LNCaP clone FGC (cell line): ENCODE measurements at places on chromosomes 5 and 9.

- DNase-seq, result no peak
Observed at GRCh38 chr9:124084087-124084486, 72.5 kb downstream of the LHX2 start.

GRCh38 chr9:119435076-119435475 is 65.8 kb upstream of the BRINP1 start:
- DNase-seq, result no peak

DNA sequence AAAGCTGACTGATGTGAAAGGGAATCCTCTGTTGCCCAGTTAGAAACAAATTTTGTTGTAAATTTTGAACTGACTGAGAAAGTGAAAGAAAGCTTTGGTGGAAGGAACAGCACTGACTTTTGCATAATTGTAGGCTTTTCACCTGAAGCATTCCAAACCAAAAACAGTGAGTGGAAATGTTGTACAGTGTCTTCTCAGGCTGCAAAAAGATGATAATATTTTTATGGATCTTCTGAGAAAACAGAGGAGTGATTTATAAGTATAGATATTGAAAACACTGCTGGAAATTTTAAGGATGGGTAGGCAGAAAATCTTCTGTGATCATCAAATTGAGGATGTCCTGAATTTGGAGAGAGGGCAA is 40.0 kb downstream of the LURAP1L start:
- no peak for DNase-seq

GRCh38 chr5:96149021-96149420 is 187.4 kb upstream of the ELL2 start:
- no peak for DNase-seq

DNA sequence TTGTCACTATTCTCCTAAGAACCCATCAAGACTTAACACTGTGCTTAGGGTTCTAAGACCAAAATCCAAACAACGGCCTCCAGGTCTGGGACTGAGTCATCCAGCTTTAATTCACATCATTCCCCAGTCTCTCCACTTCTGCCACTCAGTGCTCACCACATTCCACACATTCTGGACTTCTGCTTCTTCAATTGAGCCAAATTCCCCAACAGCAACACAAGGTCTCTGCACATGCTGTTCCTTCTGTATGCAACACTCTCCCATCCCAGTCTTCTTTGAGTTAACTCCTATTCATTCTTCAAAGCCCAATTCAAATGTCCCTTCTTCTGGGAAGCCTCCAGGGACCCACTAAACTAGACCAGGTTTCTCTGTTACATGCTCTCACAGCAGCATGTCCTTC is 97.8 kb downstream of the GPR21 start:
- no peak for DNase-seq

DNA sequence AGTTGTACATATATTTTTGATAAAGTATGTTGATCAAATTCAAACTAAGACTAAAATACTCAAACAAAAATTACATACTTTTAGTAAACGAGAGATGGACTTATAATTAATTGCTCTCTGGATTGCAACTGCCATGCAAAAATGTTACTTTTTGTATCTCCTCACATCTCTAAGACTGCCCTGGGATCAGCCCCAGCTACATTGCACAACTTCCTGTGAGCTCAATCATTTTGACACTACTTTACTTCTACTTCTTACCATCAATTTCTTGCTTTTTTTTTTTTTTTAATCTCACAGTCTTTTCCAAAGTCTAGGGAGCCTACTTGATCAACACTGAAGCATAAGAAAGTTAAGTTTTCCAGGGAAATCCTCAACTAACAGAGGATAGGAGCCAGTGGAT is 506.0 kb upstream of the CDH10 start:
- no peak for DNase-seq

GRCh38 chr5:86507574-86507973 is 110.2 kb upstream of the COX7C start:
- no peak for DNase-seq

GRCh38 chr5:131525805-131526204 is 109.2 kb downstream of the RAPGEF6 start:
- DNase-seq, result no peak

DNA sequence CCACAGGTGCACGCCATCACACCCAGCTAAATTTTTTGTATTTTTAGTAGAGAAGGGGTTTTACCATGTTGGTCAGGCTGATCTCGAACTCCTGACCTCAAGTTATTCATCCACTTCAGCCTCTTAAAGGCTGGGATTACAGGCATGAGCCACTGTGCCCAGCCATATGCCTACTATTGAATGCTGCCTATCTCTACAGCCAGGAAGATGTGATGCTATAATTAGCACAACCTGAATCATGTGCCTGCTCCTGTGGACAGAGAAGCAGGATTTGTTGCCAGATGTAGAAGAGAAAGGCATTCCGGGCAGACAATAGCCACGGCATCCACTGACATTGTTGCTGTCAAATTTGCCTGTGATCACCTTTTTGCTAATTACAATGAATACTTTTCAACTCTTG is 24.4 kb upstream of the MLLT3 start:
- DNase-seq, result no peak

DNA sequence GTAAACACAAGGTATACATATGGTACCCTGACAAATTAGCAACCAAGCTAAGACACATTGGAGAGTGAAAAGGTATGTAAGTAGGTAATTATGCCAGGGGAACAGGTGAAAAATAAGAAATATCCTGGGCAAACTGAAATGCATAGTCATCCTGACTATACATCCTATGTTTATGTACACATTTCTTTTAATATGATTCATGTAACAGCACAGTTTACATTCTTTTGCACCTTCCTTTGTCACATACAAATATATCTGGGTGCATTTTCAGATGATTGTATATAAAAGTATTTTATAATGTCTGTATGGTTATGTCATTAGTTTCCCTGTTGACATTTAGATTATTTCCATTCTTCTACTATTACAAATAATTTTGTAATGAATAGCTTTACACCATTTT is 1146.9 kb downstream of the EFNA5 start:
- no peak for DNase-seq

DNA sequence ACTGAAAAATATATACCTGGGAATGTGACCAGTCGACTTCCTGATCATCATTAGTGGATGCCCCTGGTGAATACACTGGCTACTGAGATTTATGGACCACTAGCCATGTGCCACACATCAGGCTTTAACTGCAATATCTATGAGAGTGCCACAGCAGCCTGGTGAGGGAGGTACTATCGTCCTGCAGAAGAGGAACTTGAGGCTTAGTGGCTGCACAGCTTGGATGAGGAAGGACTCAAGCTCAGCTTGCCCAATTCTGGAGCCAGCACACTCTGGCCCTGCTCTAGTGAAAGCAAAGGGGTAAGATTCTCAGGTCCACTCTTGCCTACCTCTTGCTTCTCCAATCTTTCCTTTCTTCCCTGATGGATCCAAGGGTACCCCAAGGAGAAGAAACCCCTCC is 129.3 kb downstream of the ENTREP1 start:
- no peak for DNase-seq

- no peak for DNase-seq
Observed at GRCh38 chr5:57845025-57845424, 362.4 kb upstream of the ACTBL2 start.

DNA sequence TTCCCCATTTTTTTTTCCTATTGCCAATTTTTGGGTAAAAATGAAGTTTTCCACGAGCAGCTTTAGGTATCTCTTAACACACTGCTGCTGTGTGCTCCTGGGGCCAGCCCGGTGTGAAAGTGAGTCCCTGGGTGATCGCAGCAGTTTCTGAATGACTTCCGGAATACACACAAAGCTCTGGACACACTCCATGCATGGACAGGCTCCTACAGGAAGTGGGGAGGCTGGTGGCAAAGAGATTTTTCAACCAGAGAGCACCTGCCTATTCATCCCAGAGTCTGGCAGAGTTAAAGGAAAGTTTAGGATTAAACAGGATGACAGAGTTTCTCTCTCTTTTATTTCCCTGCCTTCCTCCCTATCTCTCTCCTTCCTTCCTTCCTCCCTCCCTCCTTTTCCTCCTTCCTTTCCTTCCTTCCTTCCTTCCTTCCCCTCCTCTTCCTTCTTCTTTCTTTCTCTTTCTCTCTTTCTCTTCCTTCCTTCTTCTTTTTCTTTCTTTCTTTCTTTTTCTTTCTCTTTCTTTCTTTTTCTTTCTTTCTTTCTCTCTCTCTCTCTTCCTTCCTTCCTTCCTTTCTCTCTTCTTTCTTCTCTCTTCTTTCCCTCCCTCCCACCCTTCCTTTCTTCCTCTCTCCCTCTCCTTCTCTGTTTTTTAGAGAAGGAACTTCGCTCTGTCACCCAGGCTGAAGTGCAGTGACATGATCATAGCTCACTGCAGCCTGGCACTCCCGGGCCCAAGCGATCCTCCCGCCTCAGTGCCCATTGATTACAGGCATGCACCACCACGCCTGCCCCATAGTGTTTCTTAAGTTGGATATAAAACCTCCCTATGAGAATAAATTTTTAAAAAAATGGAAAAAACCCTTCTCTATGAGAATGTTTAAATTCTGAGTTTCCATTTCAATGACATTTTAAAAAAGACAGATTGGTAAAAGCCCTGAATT is 38.7 kb upstream of the UBTD2 start:
- no peak for DNase-seq

DNA sequence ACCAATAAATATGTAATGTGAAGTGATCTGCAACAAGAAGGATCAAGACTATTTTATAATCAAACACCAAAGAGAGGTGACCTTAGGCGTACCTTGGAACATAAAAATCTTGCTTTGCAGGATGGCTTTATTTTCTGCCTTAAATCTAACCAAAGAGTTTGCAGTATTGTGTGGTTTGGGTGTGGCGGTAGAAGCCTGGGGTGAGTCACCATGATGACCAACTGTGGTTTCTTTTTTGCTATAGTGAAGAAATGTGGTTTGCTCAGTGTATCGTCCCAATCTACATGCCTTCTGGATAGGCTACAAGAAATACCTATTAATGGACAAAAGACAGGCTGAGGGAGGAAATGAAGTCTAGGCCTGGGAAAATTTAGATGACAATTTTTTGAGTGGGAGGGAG is 5.1 kb upstream of the CAST start:
- no peak for DNase-seq

GRCh38 chr9:120730654-120731514 is 16.6 kb upstream of the MEGF9 start:
- DNase-seq, result peak; percentile 46

- DNase-seq, result no peak
Observed at GRCh38 chr5:62732677-62733121, 154.1 kb downstream of the LRRC70 start.

DNA sequence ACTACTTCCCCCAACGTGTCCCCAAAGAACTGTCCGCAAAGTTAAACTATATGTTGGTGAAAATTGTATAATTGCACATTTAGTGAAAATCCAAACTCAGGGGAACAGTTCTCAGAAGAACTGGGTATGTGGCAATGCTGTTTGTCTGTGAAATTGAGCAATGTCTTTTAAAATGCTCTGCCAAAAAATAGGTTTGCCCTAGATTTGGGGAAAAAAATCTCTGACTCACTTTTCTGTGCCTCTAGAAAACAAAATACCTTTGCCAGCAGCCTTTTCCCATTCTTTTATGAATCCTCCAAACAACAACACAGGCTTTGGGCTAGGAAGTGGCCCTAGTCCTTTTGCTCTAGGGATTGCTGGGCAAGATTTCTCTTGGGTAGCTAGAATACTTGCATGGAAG is 37.4 kb upstream of the ZNF608 start:
- no peak for DNase-seq

DNA sequence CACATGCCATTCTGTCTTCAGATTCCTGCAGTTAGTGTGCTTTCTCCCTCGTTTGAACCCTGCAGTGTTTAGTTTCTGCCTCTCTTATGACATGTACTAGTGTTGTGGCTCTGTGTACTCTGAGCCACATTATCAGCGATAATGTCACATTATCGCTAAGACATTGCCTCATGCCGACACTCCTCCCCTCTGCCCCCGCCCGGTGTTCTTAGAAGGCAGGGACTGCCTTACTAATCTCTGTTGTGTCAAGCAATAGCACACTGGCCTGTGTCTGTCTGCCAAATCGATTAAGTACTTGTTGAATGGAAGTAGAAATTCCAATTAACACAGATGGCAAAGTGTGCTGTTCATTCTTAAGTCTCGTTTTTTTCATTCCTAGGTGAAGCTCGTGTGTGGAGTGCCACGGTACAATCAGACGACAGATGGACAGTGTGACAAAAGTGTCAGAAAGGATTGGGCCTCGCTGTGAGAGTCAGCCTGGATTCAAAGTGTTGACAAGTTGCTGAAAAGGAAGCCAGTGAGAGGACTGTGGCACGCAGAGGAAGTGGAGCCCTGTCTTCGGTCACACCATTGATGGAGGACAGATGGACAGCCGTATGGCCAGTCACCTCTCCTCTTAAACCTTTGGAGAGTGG is 10.5 kb downstream of the PIK3R1 start:
- no peak for DNase-seq
